Smooth muscle cell of trachea (primary cell): ENCODE measurements at places on chromosomes 16 and 17. TPM values are rescaled to one million over a fixed set of nuclear protein-coding genes. Genes with fewer than 3 reads are reported as not detected.

Gene TPSG1
- total RNA-seq, result not detected in 2 replicates

Gene CMTM2
- total RNA-seq, result not detected in 2 replicates

Gene HERPUD1
- total RNA-seq, result 86.5 and 108 TPM in 2 replicates

Gene CACNG1
- not detected in 2 replicates for total RNA-seq

Gene MRC2
- 311 and 587 TPM in 2 replicates for total RNA-seq

Gene SCNN1G
- total RNA-seq, result not detected in 2 replicates

Gene ABI3
- total RNA-seq, result 0.17 TPM in 1 of 2 replicates, not detected in the other

Gene PFAS
- total RNA-seq, result 14.6 and 28.8 TPM in 2 replicates

Gene ACSM2A
- not detected in 2 replicates for total RNA-seq

Gene KRT32
- not detected in 2 replicates for total RNA-seq

Gene WNT9B
- 0.44 TPM in 1 of 2 replicates, not detected in the other for total RNA-seq

Gene TBC1D3K
- not detected in 2 replicates for total RNA-seq

Gene SMCR8
- total RNA-seq, result 18.5 and 27.1 TPM in 2 replicates

Gene KCNG4
- total RNA-seq, result not detected in 2 replicates

Gene EDC4
- 61.5 and 67.2 TPM in 2 replicates for total RNA-seq

Gene OR3A3
- total RNA-seq, result not detected in 2 replicates

Gene CCL3
- total RNA-seq, result not detected in 2 replicates

Gene JPT1
- total RNA-seq, result 55.7 and 168 TPM in 2 replicates

Gene GLIS2
- total RNA-seq, result 4.4 and 4.6 TPM in 2 replicates
